ENCODE measurements at places on chromosomes 2 and 18.

DNA sequence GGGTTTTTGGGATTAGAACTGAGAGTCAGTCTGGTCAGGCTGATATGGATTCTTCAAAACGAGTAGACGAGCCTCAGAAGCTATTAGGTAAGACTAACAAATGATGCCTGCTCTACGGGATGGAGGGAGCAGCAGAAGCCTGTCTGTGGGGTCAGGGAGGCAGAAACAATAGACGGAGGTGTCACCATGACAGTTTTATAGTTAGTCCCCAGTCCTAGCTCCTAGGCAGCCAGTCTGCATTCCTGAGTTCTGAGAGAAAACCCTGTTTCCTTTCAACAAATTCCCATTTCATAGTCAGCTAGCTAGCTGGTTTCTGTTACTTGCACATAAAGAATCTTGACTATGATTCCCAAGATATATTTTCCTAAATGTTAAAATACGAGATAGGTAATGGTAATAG is 542.1 kb downstream of the PID1 start:
- no peak for DNase-seq

DNA sequence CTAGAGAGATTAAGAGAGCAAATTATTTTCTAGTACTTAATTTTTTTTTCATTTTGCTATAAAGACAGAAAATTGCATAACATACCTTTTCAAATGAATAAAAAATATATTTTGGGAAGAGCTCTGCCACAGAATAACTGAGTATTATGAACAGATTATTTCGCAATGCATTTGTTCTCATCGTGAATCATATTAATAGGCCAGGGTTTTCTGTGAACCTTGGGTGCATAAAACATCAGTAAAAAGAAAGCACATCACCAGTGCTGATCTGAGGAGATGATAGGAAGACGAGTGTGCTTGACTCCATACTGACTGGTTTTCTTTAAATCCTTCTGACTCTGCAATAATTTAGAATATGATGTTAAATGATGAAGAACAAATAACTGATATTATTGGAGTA is 409.1 kb downstream of the CPS1 start:
- no peak for DNase-seq

GRCh38 chr18:64253222-64253621 is 104.3 kb upstream of the LINC00305 start:
- DNase-seq = no peak

- DNase-seq = no peak
Observed at GRCh38 chr2:63346411-63346810, 241.9 kb downstream of the WDPCP start.

GRCh38 chr18:63974991-63975390 is 5.1 kb downstream of the SERPINB8 start:
- DNase-seq = no peak

GRCh38 chr2:101773137-101773536 is 75.6 kb downstream of the MAP4K4 start:
- DNase-seq = no peak

All from DMS 273 treated with DMSO at 0.1 percent for 48 hours (cell line).